ENCODE measurements at places on chromosomes 16 and 17.
A peak's percentile ranks its signal among the peaks of the same experiment; 100 is the strongest.

- no peak for DNase-seq
These were observed 24.6 kb downstream of the FZD2 start for GRCh38 chr17:44581868-44582267.

DNA sequence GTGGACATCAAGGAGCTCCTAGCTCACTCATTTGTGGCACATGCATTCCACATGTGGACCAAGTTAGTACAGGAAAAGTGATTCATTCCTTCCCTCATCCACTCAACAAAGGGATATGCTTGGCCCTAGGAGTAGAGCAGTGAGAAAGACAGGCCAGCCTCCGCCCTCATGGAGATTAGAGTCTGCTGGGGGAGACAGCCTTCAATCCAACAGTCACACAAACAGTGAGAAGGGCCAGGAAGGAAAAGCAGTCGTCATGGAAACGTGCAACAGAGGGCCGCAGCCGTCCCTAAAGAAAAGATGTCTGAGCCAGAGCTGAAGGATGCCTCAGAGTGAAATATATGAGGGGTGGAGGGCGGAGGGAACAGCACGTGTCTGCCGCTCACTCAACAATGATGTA is 109.9 kb downstream of the VPS53 start:
- DNase-seq = no peak

DNA sequence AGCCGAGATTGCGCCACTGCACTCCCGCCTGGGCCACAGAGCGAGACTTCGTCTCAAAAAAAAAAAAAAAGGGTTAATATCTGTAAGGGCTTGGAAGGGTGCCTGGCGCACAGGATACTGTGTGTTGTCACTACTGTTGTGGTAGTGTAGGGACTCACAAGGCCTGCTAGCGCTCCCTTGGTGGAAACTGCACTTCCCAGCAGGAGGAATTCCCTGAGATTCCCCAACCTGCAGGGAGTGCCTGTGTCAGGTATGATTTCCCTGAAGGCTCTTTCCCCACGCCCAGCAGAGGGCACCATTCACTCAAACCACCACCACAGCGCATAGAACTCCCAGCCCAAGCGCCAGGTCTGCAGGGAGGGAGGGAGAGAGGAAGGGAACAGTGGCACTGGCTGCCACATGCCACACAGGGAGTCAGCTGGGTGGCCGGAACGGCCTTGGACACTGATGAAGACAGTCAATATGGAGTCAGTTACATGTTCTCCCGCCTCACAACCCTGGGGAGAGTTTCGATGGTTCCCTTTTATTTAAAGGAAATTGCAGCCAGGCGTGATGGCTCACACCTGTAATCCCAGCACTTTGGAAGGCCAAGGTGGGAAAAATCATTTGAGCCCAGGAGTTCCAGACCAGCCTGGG is 32.7 kb upstream of the CDH1 start:
- DNase-seq = no peak

- no peak for DNase-seq
These were observed 40.0 kb upstream of the COQ7 start for GRCh38 chr16:19027416-19027815.

- DNase-seq = no peak
These were observed 10.5 kb downstream of the CDK5RAP3 start for GRCh38 chr17:47981462-47981861.

DNA sequence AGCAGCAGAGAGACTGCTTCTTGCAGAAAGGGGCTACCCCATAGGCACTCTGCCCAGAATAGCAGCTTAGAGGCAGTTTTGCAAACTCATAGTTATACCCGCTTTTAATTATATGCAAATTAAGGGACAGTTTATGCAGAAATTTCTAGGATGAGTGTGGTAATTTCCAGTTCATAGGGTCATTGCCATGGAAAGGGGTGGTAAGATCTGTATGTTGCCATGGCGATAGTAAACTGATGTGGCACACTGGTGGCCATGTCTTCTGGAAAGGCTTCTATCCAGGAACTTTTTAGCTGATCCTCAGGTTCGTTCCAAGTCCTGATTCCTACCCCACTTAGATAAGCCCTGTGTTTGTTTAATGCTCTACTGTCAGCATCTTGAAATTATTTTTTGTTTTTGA is 6.2 kb downstream of the STXBP4 start:
- no peak for DNase-seq

DNA sequence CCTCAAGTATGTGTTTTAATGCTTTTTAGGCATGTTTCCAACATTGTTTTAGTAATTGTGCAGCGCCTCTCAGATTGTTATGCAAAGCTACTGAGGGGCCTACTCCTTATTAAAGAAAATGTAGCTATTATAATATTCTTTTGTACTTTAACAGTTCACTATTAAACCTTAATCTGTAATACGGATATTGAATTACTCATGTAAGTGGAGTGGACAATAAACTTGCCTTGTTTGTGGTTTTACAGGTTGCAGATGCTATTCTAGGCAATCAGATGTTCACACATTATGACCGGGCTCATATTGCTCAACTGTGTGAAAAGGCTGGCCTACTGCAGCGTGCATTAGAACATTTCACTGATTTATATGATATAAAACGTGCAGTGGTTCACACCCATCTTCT is 41.0 kb downstream of the PTRH2 start:
- no peak for DNase-seq

DNA sequence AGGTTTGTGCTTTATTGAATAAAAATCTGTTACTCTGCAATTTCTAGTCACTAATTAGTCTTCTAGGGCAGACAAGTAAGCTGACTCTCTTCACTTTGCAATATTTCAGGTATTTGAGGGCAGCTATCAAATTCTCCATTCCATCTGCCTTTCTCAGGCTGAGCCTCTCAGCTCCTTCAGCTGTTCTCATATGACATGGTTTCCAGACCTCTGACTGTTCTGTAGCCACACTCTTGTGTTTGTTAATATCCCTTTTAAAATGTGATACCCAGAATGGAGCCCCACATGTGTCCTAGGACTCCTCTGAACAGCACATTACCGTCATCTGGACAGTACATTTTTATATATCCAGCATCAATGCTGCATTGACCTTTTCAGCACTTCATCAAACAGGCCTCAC is 46.1 kb upstream of the MTMR4 start:
- DNase-seq = no peak

DNA sequence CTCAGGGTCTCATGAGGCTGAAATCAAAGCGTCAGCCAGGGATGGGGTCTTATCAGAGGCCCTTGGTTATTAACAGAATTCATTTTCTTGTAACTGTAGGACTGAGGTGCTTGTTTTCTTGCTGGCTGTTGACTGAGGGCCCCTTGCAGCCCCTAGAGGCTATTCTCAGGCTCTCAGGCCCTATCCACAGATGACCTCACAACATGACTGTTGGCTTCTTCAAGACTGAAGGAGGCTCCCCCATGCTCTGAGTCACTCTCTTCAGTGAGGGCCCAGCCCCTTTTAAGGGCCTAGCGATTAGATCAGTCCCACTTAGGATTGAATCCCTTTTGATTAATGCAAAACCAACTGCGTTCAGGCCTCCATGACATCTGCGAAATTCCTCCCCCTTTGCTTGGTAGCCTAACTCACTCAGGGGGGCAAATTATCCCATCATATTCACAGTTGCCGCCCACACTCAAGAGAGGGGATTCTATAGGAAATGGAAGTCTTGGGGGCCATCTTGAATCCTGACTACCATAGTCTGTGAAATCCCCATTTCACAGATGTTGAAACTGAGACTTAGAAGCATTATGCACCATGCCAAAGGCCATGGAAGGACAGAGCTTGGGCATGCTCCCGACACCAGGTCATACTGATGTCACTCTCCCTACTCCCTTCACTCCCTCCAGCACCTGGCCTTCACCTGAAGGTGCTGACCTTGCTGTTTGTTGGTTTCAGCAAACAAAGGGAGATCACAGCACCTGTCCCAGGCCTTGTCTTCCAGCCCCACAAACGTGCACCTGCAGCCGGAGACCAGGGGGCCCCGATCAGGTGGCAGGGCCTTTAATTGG is 592.3 kb downstream of the MAF start:
- DNase-seq = no peak

GRCh38 chr17:66799849-66800537 is 34.9 kb upstream of the CACNG5 start:
- no peak for DNase-seq

GRCh38 chr17:74637265-74637664 is 13.7 kb upstream of the CD300E start:
- DNase-seq = no peak

GRCh38 chr17:8869114-8869815 is 1.8 kb upstream of the PIK3R6 start:
- no peak for DNase-seq

DNA sequence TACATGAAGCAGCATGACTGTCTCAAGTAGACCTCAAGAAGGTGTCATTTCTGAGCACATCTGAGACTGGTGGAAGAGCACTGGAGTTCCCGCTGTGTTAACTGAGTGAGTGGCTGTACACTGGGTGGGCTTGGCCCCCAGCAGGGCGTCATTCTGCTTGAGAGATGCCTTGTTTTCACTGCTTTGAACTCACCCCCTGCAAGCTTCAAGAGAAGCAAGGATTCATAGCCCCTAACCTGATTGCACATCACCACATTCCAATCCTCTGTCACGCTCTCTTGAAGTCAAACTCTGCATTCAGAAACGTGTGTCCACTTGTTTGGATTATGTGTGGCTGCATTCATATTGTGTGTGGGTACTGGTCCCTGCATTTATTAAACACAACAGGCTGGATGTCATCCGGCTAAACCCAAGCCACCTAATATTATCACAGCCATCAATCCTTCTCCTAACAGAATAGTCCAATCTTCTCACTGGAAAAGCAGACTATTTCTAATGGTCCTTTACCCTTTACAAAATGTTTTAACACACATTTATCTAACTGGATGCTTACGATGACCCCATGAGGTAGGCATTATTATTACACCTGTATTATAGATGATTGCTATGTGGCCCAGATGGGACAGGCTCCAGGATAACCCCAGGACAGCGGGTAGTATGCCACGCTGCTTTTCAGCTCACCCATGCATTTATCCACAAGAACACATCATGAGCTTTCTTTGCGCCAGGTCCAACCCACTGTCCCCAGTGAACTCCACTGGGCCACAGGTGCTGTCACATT is 76.3 kb downstream of the USP31 start:
- no peak for DNase-seq

GRCh38 chr17:1714980-1715802 is 5.0 kb upstream of the TLCD2 start:
- peak; percentile 99 for DNase-seq

DNA sequence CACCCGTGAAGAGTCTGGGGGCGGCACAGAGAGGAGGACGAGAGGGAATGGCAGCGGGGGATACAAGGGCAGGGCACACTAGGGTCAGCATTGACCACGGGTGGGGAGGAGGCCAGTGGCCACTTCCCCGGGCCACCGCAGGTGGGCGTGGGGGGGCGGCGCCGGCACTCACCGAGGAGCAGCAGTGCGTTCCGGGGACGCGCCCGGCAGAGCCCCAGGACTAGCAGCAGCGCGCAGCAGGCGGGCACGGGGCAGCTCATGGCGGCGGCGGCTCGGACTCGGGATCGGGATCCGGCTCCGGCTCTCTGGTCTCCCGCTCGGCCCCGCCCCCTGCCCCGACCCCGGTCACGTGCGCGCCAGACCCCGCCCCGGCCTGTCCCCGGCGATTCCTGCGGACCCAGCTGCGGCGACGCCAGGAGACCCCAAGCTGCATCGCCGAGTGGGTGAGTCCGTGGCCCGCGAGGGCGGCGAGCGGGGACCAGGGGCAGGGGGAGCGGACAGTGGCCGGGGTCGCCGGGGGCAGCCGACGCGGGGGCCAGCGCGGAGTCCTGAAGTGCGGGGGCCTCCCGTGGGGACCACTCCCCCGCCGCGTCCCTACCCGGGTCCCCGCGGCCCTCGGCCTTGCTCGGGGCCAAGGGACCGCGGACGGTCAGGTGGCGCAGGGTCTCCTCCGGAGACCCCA is at the start of the genes SGSH and SLC26A11:
TSS of gene SGSH (minus strand) at position 280 of the 682 bp plus-strand sequence. CDS start at position 260, 20 bp downstream.
TSS of gene SLC26A11 (plus strand) at position 374 of the 682 bp plus-strand sequence. CDS start 1,134 bp downstream, outside the sequence.
- peak; percentile 65 for DNase-seq

- DNase-seq = no peak
These were observed at the start of gene ALOXE3 for GRCh38 chr17:8117980-8118768. Gene ALOXE3, minus strand, starts transcription at chr17:8118514. Its CDS starts 524 bp downstream, at chr17:8117990.

DNA sequence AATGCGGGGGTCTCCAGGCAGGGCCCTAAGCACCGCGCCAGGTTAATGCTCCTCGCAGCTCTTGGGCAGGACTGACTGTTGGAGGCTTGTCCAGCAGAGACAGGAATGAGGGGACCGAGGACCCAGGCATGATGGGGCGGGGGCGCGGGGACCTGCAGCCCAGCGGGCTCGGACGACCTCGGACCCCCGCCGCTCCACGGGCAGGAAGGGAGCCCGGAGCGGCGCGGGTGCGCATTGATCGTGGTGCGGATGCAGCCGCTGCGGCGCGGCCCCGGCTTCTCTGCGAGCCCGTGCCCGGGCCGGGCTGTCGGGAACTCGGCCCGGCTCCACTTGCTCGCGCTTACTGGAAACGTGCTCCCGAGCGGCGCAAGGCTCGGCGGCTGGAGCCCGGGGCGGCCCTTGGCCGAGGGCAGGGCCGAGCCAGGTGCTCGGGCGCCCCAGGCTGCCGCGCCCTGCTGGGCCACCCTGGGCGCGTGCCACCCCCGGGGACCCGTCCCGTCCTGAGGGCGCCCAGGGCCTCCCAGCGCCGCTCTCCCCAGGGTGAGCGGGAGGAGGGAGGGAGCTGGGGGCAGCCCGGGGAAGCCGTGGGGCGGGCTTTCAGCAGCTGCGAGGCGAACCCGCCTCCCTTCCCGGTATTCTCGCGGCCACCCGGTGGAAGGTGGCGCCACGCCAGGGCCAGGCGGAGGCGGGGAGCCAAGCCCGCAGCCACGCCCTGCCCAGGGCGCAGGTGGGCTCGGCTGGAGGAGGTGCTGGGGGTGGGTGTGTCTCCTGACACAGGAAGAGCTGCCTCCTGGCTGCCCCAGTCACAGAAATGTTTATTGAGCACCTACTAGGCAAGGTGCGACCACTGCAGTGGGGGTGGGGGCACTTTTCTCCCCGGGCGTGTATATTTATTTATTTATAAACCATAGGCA is 45.9 kb downstream of the SOCS3 start:
- DNase-seq = no peak

DNA sequence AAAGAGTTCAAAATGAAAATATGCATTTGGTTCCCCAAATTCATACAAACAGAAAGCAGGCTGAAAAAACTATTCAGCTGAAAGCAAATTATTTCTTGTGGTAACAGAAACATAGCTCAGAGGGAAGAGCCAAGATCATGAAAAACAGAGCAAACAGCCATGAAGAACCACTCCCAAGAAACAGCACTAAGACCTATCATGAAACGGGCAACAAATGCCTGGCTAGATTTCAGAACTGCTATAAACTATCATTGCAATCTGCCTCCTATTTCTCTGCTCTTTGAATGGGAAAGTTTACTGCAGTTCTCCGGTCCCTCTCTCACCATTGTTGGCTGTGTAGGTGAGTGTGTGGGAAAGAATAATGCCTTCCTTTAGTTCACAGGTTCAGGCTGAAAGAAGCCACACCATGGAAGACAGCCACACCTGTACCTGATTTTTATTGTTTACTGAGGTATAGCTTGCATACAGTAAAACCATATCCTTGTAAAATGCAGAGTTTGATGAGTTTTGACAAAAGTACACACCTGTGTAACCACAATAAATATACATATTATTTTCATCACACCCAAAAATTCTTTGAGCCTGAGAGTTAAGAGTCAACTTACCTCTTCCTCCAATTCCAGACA is 48.2 kb downstream of the CEP112 start:
- no peak for DNase-seq

- DNase-seq = no peak
These were observed 35.5 kb downstream of the TNRC6A start for GRCh38 chr16:24764916-24765315.

- peak; percentile 6 for DNase-seq
These were observed 15.3 kb upstream of the CNOT1 start for GRCh38 chr16:58644765-58645487.
